ENCODE measurements at places on chromosomes 3 and 15.

DNA sequence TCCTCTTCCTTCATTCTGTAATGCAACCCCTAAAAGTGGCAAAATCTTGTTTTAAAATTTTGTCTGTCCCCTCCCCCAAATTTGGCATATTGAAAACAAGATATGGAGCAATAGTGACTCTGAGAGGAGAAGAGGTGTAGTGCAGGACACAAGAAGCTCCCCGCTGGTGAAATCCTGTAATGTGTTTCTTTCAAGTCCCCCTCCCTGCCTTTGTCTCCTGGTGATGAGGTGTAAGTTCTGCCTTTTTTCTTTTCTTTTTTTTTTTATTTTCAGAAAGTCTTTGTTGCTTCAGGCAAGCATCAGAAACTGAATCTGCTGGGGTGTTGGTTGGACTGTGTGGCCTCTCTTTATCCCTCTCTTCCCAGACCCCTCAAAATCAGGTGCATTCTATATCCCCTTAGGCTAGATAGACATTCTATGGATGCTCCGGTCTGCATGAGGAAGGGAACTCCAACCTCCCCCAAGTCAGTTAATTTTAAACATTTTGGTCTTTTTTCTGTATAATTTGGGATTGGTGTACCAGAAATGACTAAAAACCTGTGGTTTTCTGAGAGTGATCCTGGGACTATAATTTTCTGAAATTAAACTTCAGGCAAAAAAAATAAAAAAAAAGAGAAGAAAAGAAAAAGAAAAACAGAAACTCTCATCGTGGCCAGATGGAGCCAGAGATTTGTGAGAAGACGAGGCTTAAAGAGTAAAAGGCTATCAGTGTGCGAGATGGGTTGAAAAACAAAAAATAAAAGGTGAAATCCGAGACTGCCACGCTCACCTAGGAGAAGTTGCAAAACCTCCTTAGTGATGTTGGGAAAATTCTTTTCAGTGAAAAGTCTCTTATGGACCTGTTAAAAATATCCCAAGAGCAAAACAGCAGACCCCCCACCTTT, 21.4 kb downstream of the ACKR2 start:
- no peak for DNase-seq

GRCh38 chr3:107307205-107307604, 70.0 kb upstream of the CCDC54 start:
- DNase-seq: no peak

DNA sequence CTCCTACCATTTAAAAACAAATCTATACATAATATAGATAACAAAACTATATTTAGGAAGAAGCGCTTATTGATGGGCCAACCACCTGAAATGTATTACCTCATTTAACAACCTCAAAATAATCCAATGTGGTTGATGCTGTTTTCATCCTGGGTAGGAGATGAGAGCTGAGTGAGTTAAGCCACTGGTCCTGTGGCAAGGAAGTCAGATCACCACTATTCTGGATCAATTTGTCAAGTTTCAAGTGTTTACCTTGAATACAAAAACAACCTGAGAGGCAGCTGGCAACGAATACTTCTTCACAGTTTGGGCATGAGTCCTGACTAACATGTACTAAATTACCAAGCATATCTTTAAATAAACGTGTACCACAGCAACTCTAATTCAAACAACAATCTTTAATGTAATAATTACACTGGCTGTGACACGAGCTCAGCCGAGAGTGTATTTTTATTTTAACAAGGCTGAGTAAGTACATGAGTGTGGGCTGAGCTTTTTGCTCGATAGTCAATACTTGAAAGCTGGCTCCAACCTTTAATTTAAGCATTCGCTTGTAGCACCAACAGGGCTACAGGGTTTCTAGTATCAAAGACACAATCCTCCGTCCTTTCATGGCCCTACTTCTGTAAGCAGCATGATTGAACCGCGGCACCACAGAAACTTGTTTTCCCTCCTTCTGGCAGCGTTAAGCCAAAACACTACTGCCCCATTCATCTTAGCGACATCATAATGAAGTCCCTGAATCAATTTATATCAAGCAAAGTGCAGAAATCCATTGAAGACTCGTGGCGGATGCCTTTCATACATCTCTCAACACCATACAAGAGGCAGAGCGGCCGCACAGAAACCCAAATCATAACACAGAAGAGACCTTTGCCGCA, 93.8 kb upstream of the ICE2 start:
- DNase-seq: no peak

GRCh38 chr15:41492597-41493204, 973 bp upstream of the ITPKA start:
- no peak for DNase-seq

- no peak for DNase-seq
Measured at GRCh38 chr15:82552861-82553260, 12.6 kb upstream of the RPS17 start.

DNA sequence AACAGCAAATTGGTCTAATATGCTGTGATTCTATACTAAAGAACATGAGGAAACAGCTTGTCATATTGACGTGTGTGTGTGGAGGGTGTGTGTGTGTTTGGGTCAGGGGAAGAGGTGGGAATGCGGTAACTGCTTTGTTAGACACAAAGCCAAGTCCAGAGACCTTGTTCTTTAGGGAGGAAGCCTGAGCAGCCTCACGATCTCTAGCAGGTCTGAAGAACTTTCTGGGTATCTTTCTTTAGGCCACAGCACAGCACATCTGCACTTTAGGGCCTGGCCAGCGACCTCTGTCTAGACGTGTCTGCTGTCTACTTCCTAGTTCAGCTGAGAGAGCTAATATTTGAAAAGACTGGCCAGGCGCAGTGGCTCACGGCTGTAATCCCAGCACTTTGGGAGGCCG, 220.0 kb upstream of the TPRG1 start:
- no peak for DNase-seq

DNA sequence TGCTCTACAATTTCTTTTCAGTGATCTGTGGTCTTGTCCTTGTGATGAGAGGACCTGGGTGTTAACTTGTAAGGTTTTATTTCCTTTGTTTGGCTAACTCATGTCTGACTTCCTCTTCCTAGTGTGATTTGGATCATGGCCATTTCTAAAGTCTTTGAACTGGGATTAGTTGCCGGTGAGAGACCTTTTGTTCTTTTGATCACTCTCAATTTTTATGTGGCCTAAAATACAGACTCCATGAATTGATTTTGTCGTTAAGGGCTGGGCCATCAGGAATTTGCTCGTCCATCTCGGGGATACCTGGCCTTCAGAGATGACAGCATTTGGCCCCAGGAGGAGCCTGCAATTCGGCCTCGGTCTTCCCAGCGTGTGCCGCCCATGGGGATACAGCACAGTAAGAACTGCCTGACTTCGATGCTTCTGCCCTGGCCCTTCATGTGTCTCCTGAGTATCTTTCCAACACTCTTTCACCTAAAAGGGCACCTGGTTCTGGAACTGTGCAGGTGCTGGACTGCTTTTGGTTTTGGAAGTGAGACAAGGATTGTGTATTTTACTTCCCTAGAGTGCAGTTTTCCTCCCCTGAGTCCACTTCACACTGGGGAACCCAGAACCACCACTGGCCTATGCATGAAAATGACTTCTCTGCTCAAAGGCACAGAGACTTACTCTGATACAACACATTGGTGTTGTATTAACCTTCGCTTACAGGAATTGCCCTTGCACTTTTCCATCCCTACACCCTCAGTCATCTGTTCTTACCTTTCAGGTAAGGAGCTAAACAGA, 13.1 kb upstream of the LRRC2 start:
- no peak for DNase-seq

- DNase-seq: no peak
Measured at GRCh38 chr3:143337387-143337786, 217.8 kb downstream of the CHST2 start.

DNA sequence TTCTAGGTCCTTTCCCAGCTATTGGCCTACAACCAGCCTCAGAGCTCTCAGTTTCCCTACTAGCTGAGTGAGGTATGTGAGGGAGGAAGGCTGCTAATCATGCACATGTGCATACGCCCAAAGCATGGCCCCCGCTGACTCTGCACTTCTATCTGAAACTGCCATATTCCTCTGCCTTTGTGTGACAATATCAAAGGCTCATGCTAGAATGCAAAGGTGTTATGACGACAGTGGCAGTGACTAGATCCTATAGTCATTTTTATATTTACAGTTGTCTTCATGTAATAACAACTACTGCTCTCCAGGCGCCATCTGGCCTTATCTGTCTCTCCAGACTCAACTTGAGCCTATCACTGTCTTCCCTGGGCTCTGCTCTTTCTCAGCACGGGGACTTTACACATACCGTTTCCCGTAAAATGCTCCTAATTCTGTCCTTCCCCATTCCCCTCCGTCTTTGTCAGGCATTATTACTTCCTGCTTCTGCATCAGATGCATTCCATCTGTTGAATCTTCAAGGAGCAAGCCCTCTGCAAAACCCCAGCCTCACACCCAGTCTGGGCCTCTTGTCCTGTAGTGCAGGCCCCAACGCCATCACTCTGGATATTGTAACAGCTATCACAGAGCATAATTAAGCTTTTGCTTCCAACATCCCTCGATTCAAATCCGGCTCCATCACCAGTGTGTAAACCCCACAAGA, 102.5 kb downstream of the PDCD6IP start:
- no peak for DNase-seq

DNA sequence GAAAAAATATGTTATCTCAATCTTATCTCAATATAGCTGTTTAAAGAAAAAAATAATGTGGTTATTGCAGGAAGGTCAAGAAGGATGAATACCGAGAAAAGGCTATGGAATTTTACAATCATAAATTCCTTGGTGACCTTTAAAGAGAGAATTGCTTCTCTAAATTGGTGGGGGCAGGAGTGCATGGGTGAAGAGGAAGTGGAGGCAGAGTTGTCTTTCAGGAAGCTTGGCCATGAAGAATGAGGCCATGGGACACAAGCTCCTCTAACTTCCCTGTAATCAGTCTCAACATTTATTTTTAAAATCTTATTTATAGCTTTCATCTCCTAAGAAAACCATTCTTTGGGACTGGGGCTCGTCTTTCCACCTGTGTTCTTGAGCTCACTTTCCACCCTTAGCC, 22.4 kb upstream of the ALDH1A2 start:
- DNase-seq: no peak

- no peak for DNase-seq
Measured at GRCh38 chr15:77021088-77021481, 26.2 kb downstream of the PSTPIP1 start.

DNA sequence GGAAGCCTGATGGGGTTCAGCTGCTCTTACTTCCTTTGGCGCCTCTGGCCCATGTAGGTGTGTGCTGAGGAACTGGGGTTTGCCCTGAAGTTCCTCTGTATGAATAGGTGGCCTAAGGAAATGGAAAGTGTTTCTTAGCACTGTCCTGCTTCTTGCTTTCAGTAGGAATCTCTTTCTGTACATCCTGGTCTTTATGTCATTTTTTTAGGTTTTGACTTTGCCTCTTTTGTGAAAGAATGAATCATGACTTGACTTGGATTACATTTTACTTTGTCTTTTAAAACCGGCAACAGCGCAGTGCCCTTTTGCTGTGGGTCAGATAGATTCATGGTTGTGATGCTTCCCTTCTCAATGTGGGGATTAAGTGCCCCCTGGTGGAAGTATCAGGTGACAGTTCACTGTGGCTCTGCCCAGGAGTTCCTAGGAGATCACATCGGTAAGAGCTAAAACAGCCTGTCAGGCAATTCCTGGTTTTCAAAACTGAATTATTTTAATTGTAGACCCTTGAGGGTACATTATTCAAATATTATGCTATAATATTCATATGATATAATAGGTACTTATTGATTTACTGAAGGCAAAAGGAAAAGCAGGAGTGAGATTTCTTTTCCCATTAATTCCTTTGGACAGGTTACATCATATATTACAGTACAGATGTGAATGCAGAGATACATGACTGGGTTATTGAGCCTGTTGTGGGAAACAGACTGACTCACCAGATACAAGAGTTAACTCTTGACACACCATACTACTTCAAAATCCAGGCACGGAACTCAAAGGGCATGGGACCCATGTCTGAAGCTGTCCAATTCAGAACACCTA, 95.4 kb downstream of the HCN4 start:
- peak; percentile 7 for DNase-seq

GRCh38 chr3:31010491-31010890, 116.0 kb upstream of the GADL1 start:
- DNase-seq: no peak
